ENCODE measurements at places on chromosomes 2 and 18. TPM values are rescaled to one million over a fixed set of nuclear protein-coding genes. Genes with fewer than 3 reads are reported as not detected.

Gene OBSL1
- total RNA-seq: 105 TPM

Gene ASPRV1
- 0.62 TPM for total RNA-seq

Gene PDE1A
- 6.2 TPM for total RNA-seq

Gene GALR1
- 0.21 TPM for total RNA-seq

Gene PDCD1
- not detected for total RNA-seq

Gene LRRTM1
- 0.62 TPM for total RNA-seq

Gene TOGARAM2
- total RNA-seq: 0.82 TPM

Gene CRYBA2
- total RNA-seq: not detected

GRCh38 chr2:239346676-239347075 is 54.1 kb downstream of the HDAC4 start:
- DNase-seq: no peak

- no peak for DNase-seq
These were observed 5.8 kb upstream of the COLEC12 start for GRCh38 chr18:506264-506663.

- peak; percentile 70 for DNase-seq
These were observed 2.2 kb downstream of the AQP4 start for GRCh38 chr18:26863122-26863879.

DNA sequence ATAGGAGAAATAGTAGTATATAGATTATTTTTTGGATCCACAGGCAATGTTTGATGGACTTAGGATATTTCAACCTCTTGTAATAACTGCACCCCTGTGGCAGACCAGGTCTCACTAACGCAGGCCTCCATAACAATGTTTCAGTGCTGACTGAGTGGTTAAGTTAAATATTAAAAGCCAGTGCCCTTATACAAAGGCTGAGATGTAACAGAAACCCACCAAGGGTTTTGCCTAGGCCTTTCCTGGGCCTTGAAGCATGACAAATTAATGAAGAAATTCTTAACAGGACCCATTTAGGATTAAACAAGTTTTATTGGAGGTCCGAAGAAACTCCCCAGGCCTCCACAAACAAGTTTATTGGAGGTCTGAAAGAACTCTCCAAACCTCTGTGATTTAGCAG is 1.6 kb upstream of the SUCLG1 start:
- no peak for DNase-seq

GRCh38 chr2:20130821-20131645 is 79.6 kb upstream of the LAPTM4A start:
- no peak for DNase-seq

- no peak for DNase-seq
These were observed 1173.1 kb upstream of the ZEB2 start for GRCh38 chr2:145692971-145693478.

- no peak for DNase-seq
These were observed 55.2 kb upstream of the RALBP1 start for GRCh38 chr18:9419956-9420631.

DNA sequence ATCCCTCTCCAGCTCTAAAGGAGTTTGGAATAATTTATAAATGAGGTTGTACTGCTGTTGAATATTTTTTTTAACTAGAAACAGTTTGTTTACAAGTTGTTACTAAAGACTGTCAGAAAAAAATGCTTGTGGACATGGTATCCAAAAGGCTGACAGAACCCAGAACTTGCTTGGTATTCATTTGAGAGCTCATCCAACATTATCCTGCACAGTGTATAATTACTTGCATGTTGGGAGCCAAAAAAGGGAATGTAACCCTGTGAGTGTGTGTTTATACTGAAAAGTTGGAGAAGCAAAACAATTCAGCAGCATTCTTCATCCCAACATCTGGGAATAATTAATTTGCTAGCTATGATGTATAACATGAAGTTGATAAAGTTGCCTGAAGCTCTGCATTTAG is 42.1 kb upstream of the EHBP1 start:
- DNase-seq: peak; percentile 92

DNA sequence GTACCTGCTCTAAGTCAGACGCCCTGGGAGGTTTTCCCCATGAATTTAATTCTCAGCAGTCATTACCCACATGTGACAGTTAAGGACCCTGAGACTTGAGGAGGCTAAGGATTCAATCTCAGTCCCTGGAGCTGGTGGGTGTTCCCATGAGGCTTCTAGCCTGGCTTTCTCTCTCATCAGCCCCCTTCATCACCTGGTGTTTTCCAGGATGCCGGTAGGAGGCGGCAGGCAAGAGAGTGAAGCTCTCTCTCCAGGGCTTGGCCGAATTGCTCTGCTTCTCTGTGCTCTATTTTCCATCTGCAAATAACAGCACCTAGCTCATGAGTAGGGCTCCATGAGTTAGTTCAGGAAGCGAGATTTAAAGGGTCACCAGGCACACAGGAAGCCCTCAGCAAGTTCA is 241.9 kb downstream of the PTPRM start:
- DNase-seq: no peak

DNA sequence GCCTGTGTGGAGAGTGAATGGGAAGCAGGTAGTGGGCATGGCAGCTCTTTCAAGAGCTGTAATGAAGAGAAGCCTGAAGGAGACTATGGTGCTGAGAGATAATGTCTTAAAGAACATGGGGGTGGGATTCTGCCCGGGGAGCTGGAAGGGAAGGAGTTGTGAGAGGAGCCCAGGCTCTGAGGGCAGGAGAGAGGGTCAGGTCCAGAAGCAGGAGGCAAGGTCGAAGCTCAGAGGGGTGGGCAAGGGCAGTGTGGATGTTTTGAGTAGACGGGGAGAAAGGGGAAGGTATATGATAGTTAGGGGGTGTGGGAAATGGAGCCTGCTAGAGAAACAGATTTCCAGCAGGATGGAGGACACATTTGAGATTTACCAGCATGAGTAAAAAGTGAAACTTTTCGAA is 2.1 kb downstream of the CAPN10 start:
- no peak for DNase-seq

GRCh38 chr2:7633566-7634153 is 716.4 kb downstream of the RNF144A start:
- DNase-seq: no peak

GRCh38 chr2:120536141-120536540 is 190.2 kb downstream of the INHBB start:
- no peak for DNase-seq

- DNase-seq: no peak
These were observed 154.3 kb downstream of the TMEM163 start for GRCh38 chr2:134564549-134564948.

All from tongue (tissue), 3 donors.